ENCODE measurements at places on chromosomes 2 and 18. TPM values are rescaled to one million over a fixed set of nuclear protein-coding genes. Genes with fewer than 3 reads are reported as not detected.

Gene SERPINB7
- total RNA-seq = not detected

Gene NOSTRIN
- total RNA-seq = 14.7 TPM

Gene DES
- total RNA-seq = 15,954 TPM

Gene CMPK2
- 3.2 TPM for total RNA-seq

Gene RNU2-63P
- total RNA-seq = not detected

Gene PNO1
- total RNA-seq = 8.2 TPM

All from left ventricle myocardium inferior (tissue), 1 donor.